ENCODE measurements at places on chromosomes 6 and 20.
A peak's percentile ranks its signal among the peaks of the same experiment; 100 is the strongest.

DNA sequence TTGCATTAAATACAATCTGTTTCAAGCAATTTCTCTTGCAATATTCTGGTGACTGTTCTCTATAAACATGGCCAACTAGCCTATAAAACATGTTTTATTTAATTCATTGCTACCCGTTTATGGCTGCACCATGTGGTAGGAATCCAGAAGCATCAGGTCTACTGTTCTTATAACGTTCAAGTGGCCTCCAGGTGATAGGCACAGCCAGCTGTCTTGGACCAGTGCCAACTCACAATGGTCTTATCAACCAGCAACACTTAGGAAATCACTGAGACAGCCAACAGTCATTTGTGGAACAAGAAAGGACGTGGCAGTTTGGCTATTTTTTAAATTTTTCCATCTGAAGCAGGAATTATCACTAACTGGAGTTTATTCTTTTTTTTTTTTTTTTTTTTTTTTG is 193.6 kb downstream of the NKAIN2 start:
- peak; percentile 68 for DNase-seq

DNA sequence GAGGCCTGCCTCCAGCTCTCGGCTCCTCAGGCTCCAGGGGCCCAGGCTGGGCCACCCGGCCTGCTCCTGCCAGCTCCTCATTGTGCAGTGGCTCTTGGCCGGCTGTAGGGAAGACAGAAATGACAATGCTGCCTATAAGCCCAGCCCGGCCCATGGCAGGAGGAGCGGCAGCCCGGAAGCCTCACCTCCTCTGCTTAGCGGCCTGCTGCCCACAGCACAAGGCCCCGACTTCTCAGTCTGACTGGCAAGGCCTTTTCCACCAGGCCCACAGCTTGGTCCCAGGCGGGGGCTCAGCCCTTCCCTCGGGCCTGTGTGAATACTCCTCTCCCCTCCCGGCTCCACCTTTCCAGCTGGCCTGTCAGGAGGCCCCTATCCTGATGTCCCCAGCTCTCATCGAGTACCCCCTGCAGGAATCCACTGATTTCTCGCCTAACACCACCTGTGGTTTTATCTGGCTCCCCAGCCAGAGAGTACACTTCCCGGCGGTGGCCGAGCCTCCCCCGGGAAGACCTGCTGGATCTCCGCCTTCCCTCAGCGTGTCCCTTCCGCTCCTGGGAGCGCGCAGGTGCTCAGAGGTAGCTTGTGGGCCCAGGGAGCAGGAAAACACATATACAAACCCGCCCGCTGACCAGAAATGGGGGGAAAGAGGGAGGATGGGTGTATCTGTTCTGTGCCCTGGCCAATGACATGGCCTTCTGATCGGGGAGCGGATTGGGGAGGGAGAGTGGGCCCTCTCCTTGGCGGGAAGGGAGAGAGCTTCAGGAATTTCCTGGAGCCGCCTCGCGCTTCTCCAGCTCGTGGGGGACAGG is 963 bp downstream of the DDRGK1 start:
- DNase-seq, result no peak

DNA sequence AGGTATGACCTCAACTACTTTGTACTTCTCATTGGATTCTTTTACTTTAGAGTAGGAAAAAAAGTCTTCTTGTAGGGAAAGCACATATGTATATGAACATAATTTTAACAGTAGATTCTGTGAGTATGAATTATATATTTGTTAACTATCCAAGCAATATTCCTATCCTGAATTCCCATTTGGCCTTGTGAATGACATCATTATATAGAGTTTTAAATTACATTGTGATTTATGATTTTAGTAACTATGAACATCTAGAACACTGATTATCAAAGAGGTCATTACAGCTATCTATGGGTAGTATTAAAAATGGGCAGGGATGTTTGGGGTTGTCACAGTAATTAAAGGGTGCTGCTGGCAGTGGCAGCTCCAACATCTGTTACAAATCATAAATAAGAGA is 163.9 kb upstream of the TFAP2D start:
- DNase-seq, result no peak

DNA sequence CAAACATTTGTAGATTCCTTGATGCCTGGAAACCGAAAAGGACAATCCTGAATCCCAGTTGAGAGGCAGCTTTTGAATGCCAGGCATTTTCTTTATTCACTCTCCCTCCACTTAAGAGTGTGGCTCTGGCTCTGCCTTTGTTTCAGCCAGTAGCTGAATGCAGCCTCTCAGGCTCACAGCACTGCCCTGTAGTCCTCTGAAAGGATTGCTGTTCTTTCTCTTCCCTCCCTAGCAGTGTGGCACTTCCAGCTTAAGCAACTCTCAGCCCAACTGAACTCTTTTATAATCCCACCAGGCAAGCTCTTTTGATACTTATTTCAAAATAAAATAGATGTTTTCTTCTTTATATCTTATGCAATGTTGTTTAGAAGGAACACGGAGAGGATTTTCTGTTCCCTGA is 415.6 kb downstream of the GJA1 start:
- no peak for DNase-seq

- no peak for DNase-seq
Measured at GRCh38 chr6:129744201-129744879, 34.4 kb upstream of the ARHGAP18 start.

Data from NCI-H187 (cell line).